Mesendoderm (in vitro differentiated cells): ENCODE measurements at places on chromosomes 2 and 18.

GRCh38 chr2:130864830-130865800 lies 28.4 kb downstream of the ARHGEF4 start:
- DNase-seq, result peak; percentile 40

- DNase-seq, result peak; percentile 17
Observed at GRCh38 chr2:223300326-223300725, 248.3 kb downstream of the KCNE4 start.

DNA sequence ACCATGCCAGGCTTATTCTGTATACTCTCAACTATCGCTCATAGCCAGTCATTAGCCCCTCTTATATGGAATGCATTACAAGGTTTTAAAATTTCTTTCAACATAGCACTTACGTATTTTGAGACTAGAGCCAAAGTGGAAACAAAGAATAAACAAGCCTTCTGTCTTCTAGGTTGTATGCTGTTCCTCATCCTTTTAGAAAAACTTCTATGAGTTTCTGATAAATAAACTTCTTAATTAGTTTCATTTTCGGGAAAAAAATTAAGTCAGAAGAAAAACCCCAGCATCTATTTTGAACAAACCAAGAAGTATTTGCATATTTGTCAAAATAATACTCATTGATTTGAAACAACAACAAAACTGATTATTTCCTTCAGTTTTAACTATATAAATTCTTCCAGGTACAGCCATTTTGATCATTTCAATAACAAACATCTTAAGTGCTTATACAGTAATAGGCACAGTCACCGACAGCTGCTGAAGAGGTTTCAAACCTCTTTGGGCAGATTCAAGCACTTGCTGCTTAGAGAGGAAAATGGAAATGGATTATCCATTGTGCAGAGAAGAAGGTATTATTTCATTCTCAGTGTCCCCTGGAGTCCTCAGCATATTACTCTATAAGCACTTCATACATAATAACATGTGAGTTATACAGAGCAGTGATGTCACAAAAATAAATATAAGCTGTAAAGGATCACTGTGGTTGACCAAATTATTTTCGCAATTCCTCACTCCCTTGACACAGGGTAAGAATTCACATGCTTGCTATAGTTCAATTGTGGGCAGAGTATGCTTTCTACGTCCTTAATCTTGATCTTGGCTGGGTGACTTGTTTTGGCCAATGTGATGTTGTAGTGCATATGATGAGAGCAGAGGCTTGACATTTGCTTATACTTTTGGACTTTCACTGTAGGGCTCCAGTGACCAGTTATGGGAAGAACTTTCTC lies 833.8 kb downstream of the TRIB2 start:
- no peak for DNase-seq

GRCh38 chr18:25813110-25813509 lies 277.3 kb downstream of the SS18 start:
- DNase-seq, result peak; percentile 24

- no peak for DNase-seq
Observed at GRCh38 chr18:29378651-29379136, 1201.8 kb upstream of the CDH2 start.

DNA sequence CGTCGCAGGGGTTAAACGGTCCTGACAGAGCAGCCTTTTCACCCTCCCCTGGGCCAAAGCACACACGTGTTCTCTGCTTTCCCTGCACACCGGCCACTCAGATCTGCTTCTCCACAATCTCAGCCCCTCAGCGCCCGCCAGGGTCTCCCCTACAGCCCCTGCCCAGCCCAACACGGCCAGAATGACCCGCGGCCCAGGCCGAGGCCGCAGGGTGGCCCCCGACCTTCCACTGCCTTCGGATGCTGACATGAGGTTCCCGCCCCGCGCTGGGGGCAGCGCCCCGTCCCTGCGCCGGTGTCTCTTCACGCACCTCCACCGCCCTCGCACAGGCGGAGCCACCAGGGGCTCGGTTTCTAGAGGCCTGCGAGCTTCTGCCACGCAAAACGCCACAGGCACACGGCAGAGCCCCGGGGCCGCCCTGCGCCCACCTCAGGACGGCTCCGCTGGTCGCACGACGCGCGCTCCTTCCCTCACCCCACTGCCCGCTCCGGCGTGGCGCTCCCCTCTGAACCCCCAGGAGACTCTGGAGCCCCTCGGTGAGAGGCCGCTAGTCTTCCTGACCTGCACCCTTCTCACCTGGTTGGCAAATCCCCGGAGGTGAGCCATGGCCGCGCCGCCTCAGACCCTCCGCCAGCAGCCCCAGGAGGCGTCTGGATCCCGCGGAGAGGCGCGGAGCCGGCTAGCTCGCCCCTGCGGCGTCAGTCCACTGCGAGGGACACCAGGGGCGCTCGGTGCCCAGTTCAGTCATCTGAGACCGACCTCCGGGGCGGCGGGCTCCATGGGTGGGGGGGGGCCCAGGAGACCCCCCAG lies 749 bp downstream of the STK25 start:
- DNase-seq, result peak; percentile 70

- no peak for DNase-seq
Observed at GRCh38 chr18:46379323-46379950, 275.3 kb downstream of the HAUS1 start.

GRCh38 chr2:2932189-2932588 lies 445.4 kb downstream of the EIPR1 start:
- no peak for DNase-seq

- DNase-seq, result no peak
Observed at GRCh38 chr2:240701091-240701735, 9.5 kb downstream of the AQP12A start.

DNA sequence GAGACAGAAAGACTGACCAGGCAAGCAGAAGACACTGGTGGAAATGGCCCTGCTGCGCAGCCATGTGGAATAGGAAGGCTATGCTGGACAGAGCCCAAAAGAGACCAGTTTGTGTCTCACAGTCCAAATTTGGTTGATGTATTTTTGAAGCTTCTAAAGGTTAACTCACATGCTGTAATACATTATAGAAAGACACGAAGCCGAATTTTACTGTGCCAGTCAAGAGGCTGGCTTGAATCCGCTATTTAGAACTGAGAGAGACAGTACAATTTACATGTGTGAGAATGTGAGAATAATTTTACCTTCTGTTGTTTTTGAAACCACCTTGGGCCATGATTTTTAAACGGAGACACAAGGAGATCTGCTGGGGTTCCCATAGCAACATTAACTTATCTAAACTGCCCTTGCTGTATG lies 113.6 kb downstream of the METTL8 start:
- peak; percentile 45 for DNase-seq

DNA sequence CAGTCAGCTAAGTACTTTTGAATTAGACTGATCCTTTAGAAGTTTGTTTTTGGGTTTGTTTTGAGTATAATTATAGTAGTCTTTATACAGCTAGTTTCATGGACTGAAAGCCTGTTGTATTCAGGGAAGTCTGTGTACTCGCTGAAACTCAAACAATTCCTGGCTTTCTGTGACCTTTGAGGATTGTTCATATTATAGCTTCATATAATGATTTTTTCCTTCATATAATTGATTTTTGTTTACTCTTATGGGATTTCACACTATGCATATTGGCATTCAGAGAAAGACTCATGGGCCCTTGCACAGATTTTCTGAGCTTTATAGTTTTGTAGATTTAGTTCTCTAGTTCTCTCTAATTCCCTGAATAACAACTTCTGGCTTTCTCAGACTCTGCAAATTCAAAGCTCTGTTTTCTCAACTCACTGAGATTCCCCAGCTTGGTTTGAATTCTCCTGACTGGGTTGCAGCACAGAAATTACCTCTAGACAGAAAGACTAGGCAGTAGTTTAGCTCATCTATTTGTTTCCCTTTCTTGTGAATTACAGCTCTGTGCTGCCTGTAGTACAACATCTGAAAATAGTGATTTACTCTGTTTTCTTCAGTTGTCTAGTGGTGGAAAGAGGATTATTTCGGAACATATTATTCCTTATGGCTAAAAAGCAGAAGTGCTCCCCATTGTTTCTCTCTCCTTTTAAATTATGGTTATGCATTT lies 495.9 kb upstream of the CNTNAP5 start:
- DNase-seq, result no peak

GRCh38 chr2:8684540-8684877 lies 2.7 kb downstream of the ID2 start:
- peak; percentile 83 for DNase-seq

DNA sequence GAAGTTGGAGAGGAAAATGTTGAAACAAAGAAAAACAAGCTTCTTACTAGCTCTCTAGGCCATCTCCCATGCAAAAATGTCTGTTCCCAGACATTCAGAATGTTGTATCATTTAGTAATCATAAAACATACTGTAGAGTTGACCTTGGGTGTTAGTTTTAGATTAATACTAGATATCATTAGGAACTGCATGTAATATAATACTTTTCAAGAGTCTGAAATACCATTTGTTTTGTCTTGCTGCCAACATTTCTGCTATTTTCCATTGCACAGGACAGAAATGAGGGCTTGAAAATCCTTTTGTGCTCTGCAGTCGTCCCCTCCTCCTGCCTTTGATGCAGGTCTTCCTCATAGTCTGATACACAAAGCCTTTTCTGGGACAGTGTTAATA lies 89.5 kb upstream of the RBMS1 start:
- no peak for DNase-seq
